ENCODE measurements at places on chromosomes 5 and 9.

DNA sequence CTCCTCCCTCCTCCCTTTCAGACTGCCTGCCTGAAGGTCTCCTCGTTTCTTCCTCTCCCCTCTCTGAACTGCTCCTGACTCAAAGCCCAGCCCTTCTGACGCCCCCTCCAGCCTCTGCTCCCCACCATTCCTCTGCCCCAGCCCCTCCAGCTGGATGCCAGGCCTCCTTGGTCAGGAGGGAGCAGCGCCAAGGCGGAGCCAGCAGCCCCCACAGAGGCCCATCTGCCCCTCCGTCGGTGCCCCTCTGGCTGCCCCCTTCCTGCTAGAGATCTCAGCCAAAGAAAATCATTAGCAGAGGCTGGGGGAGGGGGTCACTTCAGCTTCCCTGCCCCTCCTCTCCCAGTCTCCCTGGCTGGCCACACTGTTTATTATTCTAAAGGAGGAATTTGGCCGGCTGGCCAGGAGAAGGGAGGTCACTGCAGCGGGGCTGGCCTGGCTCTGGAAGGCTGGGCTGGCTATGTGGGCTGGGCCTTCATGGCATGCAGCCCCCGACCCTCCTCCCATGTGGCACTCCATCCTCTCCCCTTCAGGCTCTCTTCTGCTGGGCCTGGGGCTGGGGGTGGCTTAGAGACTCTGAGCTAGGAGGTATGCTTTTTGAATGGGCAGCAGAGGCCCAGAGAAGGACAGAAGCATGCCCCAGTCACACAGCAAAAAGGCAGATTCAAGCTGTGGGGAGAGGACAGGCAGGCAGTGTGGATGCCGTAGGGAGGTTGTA, 16.9 kb downstream of the PDGFRB start:
- DNase-seq: no peak

DNA sequence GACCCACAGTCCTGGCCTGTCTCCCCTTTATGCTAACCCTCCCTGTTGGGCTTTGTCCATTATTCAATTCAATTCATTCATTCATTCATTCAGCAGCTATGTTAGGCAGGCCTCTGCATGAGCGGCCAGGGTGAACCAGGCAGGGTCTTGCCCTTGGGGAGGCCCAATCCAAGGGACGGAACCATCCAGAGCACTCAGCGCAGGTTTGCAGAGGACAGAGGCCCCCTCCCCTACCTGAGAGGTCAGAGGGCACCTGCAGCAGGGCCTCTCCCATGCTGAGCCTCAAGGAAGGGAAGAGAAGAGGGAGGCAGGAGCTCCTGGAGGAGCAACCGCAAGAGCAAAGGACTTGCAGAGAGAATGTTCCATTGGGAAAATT, 61.4 kb downstream of the C9orf50 start:
- DNase-seq: no peak

DNA sequence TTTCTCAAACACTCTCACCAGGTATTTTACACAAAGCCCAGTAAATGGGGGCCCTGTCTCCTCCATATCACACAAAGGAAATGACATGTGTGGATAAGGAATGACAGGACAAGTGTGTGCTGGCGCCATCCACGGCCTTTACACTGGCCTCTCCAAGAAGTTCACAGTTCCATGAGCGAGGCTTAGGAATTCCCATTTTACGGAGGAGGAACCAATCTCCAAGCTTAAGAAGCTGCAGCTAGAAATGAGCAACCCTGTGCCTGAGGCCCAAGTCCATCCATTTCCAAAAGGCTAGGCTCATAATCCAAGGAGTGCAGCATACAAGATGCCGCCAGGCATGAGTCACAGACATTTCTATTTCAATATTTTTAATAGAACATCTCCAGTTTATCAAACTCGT, 203.4 kb downstream of the AUH start:
- DNase-seq: no peak

GRCh38 chr5:179759581-179760551, 27.2 kb downstream of the MAML1 start:
- no peak for DNase-seq

DNA sequence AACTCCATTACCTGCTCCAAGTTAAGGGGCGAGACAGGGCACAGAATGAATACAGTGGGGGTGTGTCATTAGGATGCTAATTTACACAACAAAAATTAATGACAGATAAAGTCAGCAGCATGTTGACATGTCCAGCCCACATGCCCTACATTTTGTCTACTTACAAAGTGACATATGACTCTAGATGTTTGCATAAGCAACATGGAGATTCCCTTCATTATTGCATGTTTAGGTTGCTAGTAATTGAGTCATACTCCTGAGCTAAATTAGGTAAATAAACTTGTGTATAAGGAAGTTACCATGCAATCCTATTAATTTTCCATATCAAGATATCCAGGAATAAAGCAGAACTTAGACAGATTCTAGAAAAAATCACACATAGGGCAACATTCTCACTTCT, 232.2 kb downstream of the PDE4D start:
- DNase-seq: no peak

GRCh38 chr9:875119-875962, 33.8 kb downstream of the DMRT1 start:
- no peak for DNase-seq

DNA sequence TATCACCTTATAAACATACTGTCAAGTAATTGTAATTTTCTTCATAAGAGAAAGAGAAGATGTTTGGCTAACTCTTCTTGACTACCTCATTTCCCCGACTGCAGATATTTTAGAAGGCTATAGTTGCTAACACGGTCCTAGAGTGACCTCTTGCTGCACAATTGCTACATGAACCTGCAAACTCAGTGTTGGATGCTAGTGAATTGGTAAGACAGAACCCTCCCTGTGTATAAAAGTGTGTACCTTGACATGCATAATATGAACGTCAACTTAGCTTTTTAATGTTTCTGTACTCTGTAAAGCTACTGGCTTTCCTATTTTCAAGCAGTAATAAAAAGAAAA, 46.7 kb upstream of the CER1 start:
- no peak for DNase-seq

DNA sequence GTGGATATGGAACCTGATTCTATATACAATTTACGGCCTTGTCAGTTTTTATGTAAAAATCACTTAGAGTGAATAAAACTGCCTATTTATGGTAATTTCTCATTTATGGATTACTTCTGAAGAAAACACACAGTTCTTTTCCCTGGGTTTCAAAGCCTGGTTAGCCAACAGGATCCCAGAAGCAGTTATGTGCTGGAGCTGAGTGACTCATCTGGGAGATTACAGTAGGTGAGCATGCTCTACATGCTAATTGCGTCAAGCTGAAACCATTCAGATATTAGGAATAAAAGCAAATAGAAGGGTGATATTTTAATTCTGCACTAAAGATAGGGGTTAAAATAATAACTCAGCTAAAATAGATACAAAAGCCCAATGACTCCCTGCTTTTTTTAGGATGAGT, 47.8 kb downstream of the PDE4D start:
- no peak for DNase-seq

DNA sequence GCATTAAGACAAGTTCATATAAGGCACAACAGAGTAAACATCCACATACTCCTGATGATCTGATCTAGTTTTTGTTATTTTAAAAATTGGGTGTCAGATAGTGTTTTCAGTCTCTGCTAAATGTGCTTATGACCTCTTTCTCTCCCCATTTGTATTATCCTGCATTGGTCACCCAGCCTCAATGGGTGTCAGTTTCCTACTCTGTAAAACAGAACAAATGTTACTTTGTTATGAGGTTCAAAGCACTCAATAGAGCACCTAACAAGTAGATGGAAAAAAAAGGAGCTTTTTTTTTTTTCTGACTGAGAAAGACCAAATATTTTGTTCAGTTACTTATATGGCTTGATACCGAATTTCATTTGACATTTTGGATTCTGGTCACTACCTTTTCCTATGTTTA, 33.6 kb upstream of the RASGRF2 start:
- DNase-seq: no peak

- DNase-seq: no peak
These were observed 210.3 kb downstream of the C9orf152 start for GRCh38 chr9:109997682-109998081.

- no peak for DNase-seq
These were observed 5.4 kb downstream of the SLC46A2 start for GRCh38 chr9:112885324-112885723.

Data from stimulated activated CD8-positive, alpha-beta memory T cell treated with anti-CD3 and anti-CD28 coated beads, Interleukin-15, amount 100 ng/mL, for 24 hours (primary cell).